CD4-positive, alpha-beta T cell treated with Interleukin-2 at 100 ng/mL for 4 hours (primary cell): ENCODE measurements at places on chromosomes 13 and 19.

- DNase-seq = no peak
Observed at GRCh38 chr13:107076801-107077200, 508.9 kb upstream of the ARGLU1 start.

DNA sequence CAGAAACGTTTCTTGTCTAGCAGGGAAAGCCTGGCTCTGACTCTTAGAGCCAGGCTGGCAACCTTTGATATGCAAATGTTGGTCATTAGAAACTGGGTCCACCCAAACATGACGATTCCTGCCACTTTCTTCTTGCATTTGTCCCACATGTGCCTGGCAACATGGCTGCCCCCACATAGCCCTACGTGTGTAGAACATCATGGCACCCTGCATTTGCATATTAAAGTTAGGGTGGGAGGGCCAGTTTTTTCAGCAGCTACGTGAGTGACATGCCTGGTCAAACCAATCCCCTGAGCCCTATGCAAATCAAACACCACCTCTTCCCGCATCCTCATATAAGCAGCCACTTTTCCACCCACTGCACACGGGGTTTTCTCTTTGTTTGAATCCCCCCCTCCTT, 95.0 kb downstream of the LIG4 start:
- no peak for DNase-seq

DNA sequence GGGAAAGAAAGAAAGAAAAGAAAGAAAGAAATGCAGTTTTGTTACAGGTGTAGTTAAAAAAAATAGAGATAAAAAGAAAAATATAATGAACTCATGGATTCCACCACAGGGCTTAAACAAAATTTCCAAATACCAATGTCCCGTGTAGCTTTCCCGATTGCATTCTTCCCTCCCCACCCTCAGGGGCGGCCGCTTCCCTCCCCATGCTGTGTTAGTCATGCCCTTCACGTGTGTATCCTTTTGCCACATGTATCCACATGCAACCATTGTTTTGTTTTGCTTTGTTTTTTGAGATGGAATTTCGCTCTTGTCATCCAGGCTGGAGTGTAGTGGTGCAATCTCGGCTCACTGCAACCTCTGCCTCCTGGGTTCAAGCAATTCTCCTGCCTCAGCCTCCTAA, 3.6 kb upstream of the KMT5C start:
- DNase-seq = no peak

DNA sequence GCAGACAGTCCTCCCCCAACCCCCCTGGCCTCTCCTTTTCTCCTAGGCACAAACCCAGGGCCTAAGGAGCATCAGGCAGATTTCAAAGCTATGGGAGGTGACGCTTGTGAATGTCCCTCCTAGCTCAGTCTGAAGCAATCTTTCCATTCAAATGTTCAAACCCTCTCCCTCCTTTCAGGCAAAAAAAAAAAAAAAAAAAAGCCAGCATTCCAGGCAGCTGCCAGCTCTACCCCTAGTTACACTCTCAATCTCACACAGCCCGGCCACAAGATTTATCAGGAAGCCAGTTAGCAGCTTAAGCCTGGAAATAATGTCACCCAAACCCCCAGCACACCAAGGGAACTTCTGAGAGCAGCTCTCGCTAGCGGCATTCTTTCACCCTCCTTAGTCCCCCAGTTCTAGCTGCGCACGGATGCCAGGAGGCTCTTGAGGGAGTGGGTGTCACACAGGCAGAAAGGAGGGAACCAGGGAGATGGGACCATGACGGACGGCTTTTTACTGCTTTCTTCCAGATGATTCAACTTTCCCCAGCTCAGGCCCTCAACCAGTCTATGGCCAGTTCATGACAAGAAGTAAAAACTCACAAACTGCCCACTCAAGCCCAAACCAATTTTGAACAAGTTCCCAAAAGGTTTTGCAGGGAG, 6.3 kb downstream of the SH3GL1 start:
- no peak for DNase-seq

- no peak for DNase-seq
Observed at GRCh38 chr13:112447761-112448603, 71.8 kb downstream of the SPACA7 start.

DNA sequence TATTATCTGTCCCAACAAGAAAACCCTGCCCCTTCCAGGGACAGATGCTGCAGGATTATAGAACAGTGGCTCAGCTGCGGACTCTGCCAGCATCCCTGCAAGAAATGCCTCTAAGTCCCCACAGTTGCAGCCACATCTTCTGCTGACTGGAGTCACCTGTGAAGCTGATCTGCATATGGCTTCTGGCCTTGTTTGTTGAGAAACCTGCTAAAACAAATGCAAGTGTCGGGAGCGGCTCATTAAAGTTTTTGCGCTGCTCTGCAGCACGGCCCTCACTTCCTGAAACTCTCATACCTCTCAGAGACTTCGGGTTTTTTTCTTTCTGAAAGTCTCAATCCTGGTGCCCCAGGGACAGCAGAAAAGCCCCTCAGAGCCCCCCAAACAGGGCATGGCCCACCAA, 725.0 kb downstream of the UQCRFS1 start:
- no peak for DNase-seq

DNA sequence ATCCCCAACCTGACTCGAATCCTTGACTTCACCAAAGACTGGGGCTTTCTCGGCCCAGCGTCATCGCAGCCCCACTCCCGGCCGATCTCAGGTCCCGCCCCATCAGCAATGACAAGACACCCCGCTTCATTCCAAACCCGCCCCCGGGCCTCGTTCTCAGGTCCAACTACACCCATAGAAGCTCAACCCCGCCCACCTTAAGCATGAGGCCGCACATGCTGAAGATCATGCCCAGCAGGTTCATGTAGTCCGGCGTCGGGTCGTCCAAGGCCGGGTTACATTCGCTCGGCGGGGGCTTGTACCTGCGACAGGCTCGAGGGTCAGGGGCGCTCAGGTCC, 2.3 kb downstream of the WDR83 start:
- DNase-seq = peak; percentile 62

DNA sequence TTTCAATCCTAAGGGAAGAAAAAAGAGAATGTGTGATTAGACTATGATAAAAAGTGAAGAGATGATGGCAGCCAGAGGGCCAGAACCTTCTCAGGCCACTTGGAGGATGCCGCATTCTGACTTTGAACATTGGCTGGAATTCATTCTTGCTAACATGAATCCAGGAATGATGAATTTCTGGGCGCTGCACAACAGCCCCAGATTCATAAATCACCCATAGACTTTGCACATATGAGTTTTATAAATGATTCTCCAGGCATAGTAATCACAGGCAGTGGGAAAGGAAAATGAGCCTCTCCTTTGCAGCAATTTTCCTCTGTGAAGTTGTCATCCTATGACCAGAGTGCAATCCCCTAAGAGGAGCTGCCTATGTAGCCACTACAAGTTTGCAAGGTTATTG, 555.4 kb downstream of the KCTD12 start:
- DNase-seq = no peak

DNA sequence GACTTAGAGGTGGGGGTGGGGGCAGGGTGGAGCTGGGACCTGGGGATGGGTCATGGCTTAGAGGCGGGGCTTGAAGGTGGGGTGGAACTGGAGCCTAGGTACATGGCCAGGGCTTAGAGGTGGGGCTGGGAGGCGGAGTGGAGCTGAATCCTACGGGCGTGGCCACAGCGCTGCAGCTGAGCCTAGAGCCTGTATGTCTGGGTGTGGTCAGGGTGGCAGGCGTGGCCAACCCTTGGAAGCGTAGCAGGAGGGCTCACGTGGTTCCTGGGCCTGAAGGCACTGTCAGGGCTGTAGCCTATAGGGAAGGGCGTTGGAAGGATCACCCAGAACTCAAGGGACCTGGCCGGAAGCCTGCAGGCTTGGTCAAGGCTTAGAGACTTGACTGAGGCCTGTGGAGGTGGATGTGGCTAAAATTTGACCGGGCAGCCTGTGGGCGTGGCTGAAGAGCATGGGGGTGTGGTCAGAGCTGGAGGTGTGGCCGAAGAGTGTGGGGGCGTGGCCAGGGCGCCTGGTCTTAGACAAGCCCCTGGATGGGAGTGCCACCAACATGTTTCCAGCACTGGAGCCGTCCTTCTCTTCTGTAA, 24.3 kb downstream of the COLGALT1 start:
- DNase-seq = no peak

DNA sequence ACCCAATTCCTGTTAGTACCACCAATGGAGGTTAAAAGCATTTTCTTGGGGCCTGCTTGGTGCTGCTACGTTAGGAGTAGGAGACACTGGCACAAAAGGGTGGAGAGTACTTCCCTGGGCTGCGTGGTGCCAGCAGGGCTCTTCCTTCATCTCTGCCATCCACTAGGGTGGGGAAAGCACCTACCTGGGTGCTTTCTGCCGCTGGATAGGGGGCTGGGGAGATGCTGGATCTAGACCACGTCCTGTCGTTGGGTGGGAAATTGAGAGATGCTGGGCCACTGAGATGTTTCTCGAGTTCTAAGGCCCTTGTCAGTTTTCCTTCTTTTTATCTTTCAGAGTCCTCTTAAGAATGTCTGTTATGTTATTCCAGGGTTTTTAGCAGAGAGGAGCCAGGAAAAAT, 6.7 kb upstream of the FCGBP start:
- peak; percentile 6 for DNase-seq

GRCh38 chr13:51953347-51954195, 57.7 kb downstream of the ATP7B start:
- DNase-seq = peak; percentile 18

DNA sequence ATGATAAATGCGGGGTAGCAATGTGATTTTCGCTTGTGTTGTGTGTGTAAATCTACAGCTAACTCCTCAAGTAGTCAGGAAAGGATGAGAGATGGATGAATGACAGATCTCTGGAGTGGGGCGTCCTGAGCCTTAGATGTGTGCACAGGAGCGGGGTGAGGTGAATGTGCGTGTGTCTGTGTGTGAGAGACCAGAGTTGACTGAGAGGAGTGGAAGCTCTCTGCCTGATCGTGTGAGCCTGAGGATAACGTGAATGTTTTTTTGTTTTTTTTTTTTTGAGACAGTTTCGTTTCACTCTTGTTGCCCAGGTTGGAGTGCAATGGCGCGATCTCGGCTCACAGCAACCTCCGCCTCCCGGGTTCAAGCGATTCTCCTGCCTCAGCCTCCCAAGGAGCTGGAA, 805 bp downstream of the ZNF461 start:
- DNase-seq = no peak

DNA sequence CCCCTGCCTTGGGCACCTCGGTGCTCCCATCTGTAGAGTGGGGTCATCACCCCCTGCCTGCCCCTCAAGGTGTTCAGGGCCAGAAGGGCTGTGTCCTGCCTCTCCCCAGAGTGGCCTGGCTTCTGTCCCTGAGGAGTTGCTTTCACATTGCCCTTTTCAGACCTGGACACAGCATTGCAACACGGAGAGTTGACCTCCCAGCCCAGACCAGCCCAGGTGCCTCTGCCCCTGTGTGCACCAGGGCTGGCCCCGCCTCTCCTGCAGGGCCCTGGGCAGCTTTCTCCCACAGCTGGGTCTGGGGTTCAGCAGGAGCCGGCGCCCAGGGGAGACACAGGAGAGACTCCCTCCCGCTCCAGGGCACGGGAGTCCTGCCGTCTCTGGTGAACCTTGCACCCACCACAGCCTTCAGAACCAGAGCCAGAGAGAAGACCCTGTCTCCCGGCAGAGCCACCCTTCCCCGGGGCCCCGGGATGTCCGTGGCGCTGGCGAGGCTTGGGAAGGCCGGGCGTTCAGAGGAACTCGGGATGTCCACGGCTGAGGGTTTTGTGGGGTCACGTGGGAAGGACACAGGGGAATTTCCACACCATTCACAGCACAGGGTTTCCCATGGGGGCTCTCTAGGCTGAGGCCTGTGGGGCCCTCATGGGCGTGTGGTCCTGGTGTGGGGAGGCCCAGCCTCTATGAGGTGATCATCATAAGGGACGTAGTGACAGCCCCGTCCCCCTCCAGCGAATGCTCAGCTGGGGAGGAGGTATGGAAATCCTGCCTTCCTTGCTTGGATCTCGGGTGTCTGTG, 23.2 kb downstream of the C13orf46 start:
- no peak for DNase-seq

DNA sequence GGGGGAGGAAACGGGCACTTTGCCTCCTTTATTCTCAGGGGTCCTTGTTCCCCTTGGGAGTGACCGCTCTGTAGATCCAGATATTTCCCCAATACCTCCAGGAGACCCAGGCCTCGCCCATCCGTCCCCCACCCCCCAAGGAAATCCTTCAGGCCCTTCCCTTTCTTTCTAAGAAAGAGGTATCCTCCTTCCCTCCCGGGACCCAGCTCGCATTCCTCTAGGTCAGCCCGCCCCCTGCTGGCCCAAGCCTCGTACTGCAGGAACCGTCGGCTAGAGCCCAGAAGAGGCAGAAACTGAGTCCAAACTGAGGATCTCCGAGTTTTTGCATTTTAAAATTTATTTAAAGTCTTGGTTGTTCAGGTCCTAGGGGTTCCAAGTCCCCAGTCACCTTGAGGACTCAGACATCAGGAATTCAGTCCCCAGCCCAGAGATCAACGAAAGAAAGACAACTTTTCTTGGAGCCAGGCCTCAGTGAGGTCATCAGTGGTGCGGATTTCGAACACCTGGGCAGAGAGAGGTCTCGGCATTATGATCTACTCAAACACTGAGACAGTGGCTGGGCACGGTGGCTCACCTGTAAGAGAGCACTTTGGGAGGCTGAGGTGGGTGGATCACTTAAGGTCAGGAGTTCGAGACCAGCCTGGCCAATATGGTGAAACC, 7.5 kb upstream of the LRFN1 start:
- peak; percentile 84 for DNase-seq

DNA sequence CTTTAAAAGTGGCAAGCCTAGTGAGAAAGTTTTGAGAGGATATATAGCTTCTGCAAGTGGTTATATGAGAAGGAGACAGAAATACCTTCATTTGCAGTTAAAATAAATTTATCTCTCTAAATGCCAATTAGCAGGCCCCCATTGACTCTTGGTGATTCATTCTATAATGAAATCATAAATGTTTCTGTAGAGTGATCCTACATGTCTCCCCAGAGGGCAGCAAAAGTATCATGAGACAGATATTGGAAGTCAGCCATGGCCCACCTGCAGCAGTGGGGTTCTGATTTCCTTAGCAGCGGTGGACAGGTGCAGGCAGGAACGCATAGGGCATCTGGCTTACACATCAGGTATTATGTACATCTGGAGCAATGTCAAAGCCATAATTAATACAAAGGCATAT, 385.4 kb upstream of the SLC10A2 start:
- DNase-seq = no peak

DNA sequence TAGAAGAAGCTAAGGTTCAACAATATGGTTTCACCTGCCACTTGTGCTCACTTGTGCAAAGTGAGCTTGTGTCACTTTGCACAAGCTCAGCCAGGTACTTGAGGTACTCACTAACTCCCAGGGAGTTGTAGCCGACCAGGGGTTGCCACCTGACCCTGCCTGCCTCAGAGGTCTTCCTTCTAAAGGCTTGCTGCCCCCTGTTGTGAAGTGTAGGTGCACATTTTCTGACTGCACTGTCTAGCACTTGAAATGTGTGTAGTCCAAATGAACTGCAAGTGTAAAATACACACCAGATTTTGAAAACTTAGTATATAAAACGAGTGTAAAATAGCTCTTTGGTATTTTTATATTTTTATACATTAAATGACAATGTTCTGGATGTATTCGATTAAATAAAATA, 230.8 kb downstream of the DLEU7 start:
- DNase-seq = no peak
